ENCODE measurements at places on chromosomes 3 and 15.

GRCh38 chr3:61520966-61521628, 40.3 kb upstream of the PTPRG start:
- DNase-seq, result no peak

GRCh38 chr15:96564546-96564945, 234.0 kb downstream of the NR2F2 start:
- no peak for DNase-seq

DNA sequence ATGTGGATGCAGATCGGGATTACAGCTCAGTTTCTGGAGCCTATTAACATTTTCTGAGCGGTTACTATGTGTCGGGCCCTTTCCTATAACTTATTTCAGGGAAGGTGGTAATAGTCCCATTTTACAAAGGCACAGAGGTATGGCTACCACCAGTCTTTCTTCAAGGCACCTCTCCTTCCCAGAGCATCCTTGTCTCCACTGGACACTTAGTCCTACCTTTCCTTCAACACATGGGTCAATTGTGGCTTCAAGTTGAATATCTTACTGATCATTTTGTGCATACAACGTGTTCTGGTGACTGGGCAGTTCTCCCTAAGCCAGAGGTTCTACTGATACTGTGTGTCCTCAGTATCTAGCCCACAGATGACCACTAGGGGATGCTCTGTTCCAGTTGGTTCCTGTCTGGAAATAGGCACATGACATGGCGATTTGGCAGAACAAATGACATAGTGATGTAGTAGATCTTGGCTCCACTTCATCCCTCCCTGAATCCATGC, 60.7 kb upstream of the CMTM8 start:
- DNase-seq, result no peak

- DNase-seq, result no peak
These were observed 270.9 kb downstream of the TLE3 start for GRCh38 chr15:69826819-69827175.

DNA sequence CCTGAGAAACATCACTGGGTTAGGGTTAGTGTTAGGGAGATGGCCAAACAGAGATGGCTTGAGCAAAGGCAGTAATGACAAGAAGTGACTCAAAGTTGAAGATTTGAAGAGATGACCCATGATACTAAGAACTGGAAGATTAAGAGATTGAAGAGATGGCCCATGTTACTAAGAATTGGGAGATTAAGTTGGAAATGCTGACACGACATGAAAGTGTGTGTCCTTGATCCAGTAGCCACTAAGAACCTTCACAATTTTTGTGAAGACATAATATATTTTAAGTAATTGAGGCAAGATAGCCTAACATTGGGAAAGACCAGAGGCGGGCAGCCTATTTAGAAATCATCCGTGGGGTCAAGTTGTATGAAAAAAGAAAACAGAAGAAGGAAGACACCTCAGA, 239.4 kb downstream of the ADAMTSL3 start:
- no peak for DNase-seq

Data from SK-N-MC (cell line).